ENCODE measurements at places on chromosomes 4 and X.

GRCh38 chr4:100935090-100935489 lies 412.2 kb downstream of the PPP3CA start:
- no peak for DNase-seq

- DNase-seq = no peak
These were observed 5.8 kb downstream of the TSC22D3 start for GRCh38 chrX:107769581-107770317.

GRCh38 chrX:103475381-103475780 lies 43.9 kb downstream of the RAB40A start:
- DNase-seq = no peak

DNA sequence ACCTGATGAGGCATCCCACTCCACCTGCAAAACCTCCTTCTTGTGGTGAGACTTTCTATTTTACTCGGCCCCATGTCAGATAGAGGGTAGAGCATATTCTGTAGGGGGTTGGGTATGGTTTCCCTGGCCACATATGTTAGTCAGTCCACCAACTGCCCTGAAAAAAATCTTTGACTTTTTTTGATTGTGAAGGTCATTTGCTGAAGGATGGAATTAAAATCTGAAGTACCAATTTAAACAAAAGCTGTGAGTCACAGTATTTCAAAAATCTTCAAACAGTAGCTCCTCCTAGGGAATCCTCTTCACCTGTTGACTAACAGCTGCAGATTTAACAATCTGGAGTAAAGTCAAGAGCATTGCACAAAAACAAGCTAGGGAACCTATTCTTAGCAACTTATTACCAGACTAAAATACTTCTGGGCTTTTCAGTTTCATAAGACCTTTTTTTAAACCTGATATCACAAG lies 8.0 kb upstream of the CCDC110 start:
- no peak for DNase-seq

DNA sequence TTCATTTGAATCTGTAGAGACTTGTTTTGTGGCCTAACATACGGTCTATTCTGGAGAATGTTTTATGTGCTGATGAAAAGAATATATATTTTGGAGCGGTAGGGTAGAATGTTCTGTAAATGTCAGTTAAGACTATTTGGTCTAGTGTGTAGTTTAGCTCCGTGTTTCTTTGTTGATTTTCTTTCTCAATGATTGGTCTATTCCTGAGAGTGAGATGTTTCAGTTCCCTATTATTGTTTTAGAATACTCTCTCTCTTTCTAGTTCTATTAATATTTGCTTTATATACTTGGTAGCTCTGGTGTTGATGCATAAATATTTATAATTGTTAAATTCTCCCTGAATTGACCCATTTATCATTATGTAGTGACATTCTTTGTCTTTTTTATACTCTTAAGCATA lies 236.5 kb downstream of the GLUD2 start:
- no peak for DNase-seq

GRCh38 chr4:90226734-90227133 lies 99.5 kb downstream of the CCSER1 start:
- DNase-seq = no peak

DNA sequence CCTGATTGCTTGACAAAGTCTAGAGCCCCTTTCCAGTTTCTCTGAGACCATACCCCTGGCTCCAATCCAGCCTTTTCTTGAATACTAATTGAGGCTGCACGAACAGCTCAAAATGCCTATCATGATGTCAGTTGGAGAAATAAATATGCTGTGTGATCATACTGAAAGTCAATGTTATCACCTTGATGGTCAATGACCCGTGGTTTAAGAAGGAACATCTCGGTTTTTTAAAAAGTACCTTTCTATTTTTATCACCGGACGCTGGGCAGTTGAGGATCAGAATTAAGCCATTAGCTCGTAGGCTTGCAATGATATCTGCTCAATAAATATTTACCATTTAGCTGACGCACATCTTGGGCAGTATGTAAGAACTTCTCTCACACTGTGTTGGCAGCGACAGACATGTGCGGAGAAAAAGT lies 852 bp upstream of the WDR44 start:
- DNase-seq = no peak
